Parietal lobe (tissue), 2 donors: ENCODE measurements at places on chromosomes 4 and X. TPM values are rescaled to one million over a fixed set of nuclear protein-coding genes. Genes with fewer than 3 reads are reported as not detected.

The RAI2 gene
- 5.6 TPM for total RNA-seq

The ACSL4 gene
- total RNA-seq, result 152 TPM

The NXT2 gene
- total RNA-seq, result 5.6 TPM

The TEC gene
- 4.7 TPM for total RNA-seq

The GLRA3 gene
- 6.9 TPM for total RNA-seq

The KCNIP4 gene
- total RNA-seq, result 12.5 TPM

The SLC49A3 gene
- 0.31 TPM for total RNA-seq

The HSD17B13 gene
- 0.94 TPM for total RNA-seq

The PCDH11X gene
- 141 TPM for total RNA-seq

The ZMAT1 gene
- total RNA-seq, result 22.8 TPM

The MGAT4D gene
- not detected for total RNA-seq

The CCNB3 gene
- total RNA-seq, result 0.31 TPM

The LANCL3 gene
- total RNA-seq, result 1.3 TPM
